A549 (cell line): ENCODE measurements at places on chromosomes 16 and 17.

- no peak for DNase-seq
Observed at GRCh38 chr16:2713985-2714774, 5.8 kb downstream of the PRSS27 start.

DNA sequence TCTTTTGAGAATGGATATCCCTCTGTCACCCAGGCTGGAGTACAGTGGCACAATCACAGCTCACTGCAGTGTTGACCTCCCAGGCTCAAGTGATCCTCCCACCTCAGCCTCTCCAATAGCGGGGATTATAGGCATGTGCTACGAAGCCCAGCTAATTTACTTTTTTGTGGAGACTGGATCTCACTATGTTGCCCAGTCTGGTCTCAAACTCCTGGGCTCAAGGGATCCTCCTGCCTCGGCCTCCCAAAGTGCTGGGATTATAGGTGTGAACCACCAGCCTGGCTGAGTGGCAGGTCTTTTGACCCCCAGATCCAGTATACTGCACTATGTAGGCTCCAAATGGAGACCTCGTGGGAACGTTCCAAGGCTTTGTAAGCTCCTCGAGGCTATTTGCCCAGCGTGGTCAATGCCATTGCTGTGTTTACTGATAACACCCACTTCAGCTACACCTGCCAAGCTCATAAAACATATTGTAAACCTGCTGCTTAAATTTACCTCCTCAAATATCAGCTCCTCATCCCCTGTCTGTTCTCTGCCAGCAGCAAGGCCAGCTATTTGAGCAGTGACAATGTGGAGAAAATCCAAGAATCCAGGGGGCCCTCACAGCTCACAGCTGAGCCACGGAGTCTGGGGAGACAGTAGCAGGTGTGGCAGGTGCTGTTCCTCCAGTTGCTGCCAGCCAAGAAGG is 16.2 kb upstream of the KIFC3 start:
- DNase-seq = no peak

DNA sequence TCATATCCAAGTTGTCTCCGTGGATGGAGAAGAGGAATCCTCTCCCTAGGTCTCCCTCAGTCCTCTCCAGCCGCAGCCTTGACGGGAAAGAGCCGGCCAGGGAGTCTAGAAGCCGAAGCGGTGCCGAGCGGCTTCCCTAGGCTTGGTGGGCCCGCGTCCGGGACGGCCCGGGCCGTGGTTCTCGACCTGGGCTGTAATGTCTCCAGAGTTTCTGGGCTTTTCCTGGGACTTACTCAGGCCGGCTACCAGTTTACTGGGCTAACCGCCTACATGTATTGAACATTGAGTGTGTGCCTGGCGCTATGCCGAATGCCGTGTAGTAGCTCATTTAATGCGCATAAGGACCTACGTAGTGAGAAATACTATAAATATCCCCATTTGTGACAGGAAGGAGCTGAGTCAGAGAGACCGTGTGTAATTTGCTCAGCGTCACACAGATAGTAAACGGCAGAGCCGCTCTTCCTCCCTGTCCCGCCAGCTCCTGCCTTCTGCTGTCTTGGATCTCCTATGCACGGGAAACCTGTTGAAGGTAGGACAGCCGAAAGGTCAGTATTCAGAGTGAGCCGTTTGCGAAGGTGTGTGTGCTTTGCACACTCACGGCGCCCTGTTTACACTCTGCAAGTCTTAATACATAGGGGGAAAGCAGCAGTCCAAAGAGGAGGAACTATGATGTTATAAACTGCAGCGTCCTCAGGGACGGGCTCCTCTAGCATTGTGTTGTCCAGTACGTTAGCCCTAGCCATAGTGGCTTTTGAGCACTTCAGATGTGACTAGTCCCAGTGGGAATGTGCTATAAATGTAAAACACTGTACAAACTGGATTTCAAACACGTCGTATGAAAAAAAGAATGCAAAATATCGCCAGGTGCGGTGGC is 723 bp upstream of the SPAG5 start:
- peak; percentile 83 for DNase-seq

- no peak for DNase-seq
Observed at GRCh38 chr16:85006639-85007038, 4.7 kb downstream of the ZDHHC7 start.

GRCh38 chr17:7219812-7220592 is at the start of the genes ACADVL and DLG4:
ACADVL (plus strand) TSS chr17:7219938; CDS start chr17:7219985, 47 bp downstream.
DLG4 (minus strand) TSS chr17:7219836.
- peak; percentile 82 for DNase-seq

DNA sequence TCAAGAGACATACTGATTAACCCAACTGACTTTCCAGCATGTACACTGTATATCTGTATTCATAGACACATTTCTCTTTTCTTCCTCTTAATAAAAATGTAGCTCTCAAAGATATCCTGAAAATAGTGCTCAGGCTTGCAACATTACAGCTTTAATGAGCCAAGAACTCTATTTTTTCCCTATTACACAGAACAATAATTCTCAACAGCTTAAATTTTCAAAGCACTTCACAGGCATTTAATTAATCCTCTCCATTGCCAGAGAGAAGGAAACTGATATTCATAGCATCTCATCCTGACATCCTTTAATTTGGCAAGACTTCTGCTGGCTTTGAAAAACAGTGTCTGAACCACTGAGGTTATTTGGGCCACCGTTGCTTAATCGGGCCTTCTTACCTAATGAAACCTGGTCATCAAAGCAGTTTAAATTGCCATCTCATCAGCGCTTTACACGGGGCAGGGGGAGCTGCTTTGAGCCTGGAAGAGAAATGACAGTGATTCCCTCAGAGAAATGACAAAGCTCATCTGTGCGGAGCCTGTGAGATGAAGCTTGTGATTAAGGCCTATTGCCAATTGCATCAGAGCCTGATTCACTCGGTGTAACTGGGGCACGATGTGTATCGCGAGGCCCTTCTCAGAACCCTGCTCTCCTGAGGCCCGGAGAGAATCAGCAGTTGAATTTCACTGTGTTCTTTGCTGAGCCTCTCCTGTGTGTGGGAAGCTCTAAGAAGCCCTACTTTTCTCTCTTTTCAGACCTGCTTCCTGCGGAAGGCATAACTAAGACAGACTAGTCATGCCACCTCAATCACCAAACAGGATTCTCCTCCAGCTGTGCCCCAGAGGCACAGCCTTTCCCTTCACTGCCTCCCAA is 8.5 kb upstream of the SIAH1 start:
- no peak for DNase-seq

DNA sequence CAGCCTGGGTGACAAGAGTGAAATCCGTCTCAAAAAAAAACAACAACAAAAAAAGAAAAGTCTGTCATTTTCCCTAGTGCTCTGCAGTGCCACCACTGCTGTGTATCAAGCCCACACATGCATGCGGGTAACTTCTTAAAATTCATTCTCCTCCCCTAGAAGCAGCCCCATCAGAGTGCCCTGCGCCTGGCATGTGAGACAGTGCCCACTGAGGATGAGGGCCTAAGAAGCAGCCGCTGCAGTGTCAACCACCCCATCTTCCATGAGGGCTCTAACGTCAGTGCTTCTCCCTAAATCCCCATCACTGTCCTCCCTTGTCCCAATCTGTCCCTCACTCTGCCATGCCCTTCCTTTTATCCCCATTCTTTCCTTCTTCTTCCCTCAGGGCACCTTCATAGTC is 10.2 kb downstream of the COX6A2 start:
- no peak for DNase-seq

- no peak for DNase-seq
Observed at GRCh38 chr16:3652373-3653195, 1.9 kb upstream of the DNASE1 start.

DNA sequence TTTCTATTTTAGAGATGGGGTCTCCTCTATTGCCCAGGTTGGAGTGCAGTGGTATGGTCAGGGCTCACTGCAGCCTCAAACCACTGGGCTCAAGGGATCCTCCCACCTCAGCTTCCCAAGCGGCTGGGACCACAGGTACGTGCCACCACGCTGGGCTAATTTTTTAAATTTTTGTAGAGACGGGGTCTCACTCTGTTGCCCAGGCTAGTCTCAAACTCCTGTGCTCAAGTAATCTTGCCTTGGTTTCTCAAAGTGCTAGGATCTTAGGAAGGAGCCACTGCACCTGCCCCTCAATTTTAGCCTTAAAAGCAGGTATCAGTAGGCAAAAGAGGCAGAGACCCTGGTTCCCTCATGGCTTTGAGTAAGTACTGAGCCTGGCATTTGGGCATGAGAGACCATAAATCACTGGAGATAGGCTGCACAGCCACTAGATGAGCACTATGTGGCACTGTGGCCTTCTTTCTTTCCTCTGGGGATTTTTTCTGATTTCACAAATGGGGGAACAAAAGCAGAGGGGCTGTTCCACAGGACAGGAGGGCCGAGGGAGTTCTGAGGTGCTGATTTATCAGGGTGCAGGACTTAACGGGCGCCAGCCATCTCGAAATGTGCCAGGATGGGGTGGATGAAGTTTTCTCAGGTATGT is 82.2 kb downstream of the PLXDC1 start:
- peak; percentile 58 for DNase-seq

- DNase-seq = no peak
Observed at GRCh38 chr17:68775318-68775717, 174.2 kb upstream of the FAM20A start.

- no peak for DNase-seq
Observed at GRCh38 chr16:13307255-13307654, 405.9 kb downstream of the SHISA9 start.

DNA sequence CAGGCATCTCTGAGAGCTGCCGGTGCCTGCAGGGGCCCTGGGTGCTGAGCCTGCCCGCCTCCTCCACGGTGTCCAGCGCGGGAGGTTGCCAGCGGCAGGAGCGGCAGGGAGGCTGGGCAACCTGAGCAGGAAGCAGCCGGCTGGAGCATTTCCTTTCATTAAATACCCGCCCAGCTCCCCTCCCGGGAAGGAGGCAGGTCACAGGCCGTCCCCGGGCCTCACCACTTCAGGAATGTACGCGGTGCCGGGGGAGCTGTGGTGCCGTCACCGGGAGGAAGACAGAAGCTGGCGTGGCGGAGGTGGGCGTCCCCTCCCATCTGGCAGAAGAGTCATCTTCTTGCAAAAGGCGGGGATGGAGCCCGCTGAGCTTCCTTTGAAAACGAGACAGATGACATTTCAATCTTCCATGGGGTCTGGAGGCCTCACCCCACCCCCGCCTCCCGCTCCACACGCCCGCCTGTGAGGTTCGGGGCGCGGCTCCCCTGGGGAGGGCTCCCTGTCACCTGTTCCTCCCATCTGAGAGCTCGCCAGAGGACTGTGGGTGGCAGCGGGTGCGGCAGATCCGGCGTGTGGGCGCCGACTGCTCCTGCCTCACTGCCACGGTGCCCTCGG is 16.0 kb downstream of the SOX8 start:
- peak; percentile 72 for DNase-seq

DNA sequence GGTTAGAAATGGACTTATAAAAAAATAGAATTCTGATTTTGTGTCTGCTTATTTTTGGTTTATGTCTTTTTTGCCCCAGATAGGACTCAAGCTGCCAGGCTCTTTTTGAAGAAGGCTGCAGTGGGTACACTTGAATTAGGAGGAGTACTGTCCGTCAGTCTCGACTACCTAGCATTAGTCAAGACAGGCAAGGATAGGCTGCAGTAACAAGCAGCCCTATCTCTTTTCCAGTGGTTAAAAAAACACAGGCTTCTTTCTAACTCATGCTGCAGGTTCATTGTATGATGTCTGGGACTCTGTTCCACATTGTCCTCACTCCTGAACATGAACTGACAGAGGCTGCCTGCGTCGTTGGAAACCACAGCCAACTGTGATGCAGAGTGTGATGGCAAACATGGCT is 8.0 kb downstream of the C16orf46 start:
- no peak for DNase-seq

DNA sequence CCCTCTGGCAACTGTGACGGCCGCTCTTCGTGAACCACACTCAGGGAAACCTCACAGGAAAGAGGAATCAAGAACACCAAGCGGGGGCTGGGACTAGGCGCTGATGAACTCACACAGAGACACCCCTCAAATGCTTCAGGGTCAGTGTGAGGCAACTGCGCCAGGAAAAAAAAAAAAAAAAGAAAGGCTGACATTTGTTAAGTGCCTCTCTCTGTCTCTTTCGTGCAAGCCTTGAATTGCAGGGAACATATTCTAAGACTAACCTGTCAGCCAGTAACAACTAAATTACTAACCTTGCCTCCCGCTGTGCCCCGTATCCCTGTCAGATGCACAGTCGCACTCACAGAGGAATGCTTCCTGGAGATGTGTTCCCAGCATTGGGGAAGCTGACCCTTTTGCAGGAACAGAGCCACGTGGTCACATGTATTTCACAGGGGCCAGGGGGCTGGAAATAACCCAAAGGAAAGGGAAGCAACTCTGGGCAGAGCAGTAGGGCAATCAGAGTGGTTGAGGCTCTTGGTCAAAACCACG is 247.8 kb downstream of the XYLT1 start:
- no peak for DNase-seq

GRCh38 chr17:66142428-66142827 is 49.5 kb downstream of the CEP112 start:
- no peak for DNase-seq

DNA sequence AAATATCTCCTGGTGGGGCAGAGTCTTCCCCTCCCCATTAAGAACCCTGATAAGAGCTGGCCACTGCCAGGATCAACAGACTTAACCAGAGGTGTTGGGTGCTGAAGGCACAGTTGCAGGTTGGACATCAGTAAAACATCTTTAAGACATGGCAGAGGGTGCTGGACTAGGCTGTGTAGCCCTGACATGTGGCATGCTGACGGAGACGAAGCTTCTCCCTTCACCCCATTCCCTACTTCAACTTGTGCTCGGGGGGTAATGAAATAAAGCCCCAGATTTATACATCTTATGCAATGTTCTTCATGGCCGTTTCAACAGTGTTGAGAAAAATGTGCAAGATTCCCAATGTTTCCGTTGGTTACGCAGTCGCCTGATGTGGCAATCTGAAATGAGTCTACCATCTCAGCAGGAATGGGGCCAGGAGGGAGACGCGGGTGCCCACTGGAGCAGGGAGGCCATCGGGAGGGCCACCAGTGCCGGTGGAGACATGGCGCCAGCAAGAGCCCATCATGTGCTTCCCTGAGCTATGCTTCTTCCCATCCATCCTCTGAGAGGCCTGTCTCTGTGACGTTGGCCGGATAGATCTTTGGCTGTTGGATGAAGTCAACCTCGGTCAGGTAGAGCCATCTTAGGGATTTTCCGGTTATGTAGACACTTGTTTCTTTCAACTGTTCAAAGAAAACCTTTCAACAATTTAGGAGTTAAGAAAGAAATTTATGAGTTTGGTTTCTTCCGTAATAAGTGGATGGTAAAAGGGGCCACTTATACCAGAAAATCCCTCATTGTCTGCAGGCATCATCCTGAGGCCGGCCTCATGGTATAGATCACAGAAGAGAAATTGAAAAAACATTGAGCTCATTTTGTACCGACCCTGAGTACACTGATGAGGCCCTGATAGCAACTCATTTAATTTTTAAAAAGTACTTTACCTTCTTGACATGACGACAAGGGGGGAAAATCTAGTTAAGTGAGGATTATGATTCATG is 6.4 kb downstream of the IRF8 start:
- no peak for DNase-seq

GRCh38 chr17:67613961-67614360 is 103.8 kb upstream of the NOL11 start:
- DNase-seq = no peak

- peak; percentile 48 for DNase-seq
Observed at GRCh38 chr16:11256661-11257130, 692 bp upstream of the SOCS1 start.

DNA sequence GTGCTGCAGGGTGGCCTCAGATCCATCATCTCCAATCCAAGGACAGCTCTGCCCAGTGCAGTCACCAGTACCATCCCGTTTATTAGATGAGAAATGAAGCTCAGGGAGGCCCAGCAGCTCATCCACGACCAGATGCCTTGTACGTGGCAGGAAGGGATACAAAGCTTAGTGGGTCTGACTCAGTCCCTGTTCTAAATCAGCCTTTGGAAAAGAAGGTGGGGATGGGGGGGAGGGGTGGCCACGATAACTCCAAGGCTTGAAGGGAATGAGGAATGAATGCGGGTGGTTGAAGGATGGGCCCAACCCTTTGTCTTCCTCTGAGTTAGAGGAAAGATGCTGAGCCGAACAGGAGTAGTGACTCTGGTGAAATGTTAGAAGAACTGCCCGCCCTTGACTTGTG is 25.8 kb downstream of the LLGL2 start:
- no peak for DNase-seq
